ENCODE measurements at places on chromosomes 2 and 18. TPM values are rescaled to one million over a fixed set of nuclear protein-coding genes. Genes with fewer than 3 reads are reported as not detected.
A peak's percentile ranks its signal among the peaks of the same experiment; 100 is the strongest.

The ZNF892 gene
- 4.2 TPM for total RNA-seq

- no peak overlapping the region for H3K4me3 ChIP-seq
- H3K27ac ChIP-seq, result no peak overlapping the region
- H3K27me3 ChIP-seq, result no peaks in the 10 kb centered on the region
- no peak for DNase-seq
- H3K36me3 ChIP-seq, result no peaks in the 10 kb centered on the region
Measured at GRCh38 chr2:83068714-83069113, 1390.4 kb downstream of the SUCLG1 start.

DNA sequence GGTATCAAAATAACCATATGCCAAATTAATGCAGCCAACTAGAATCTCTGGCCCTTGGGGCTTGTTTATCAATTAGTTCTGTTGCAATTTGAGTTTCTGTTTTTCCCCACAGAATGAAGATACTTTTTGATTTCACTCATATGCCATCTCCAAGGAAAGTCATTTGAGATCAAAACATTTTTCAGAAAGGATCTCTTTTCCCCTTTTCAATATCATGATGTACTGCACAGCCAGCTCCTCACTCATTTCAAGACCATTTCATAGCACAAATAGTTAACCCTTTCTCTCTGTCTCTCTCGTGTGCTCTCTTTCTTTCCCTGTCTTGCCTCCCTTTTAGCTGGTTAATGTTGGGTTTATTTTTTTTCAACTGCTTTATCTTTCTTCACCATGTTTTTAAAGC, 387.3 kb downstream of the STK39 start:
- no peak overlapping the region for H3K4me3 ChIP-seq
- no peaks in the 10 kb centered on the region for H3K27me3 ChIP-seq
- H3K27ac ChIP-seq, result no peak overlapping the region
- no peaks in the 10 kb centered on the region for H3K4me1 ChIP-seq

DNA sequence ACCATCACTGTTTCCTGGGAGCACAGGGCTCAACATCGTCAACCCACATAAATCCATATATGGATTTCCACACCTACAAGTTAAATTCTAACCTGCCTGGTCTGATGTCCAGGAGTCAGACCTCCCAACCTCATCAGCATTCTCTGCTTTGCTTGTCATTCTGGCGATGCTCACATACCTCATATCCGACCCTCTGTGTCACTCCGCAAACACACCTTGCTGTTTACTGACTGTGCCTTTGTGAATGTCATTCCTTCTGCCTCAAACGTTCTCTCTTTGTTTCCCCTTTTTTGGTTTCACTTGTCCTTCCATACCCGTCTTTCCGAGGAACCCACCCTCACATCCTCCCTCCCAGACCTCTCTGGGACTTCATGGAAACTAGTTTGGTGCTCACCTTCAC, 187.1 kb downstream of the ACTR3 start:
- no peaks in the 10 kb centered on the region for H3K36me3 ChIP-seq
- no peaks in the 10 kb centered on the region for H3K27me3 ChIP-seq
- DNase-seq, result no peak
- H3K4me1 ChIP-seq, result no peaks in the 10 kb centered on the region
- H3K4me3 ChIP-seq, result no peak overlapping the region
- no peak overlapping the region for H3K27ac ChIP-seq

DNA sequence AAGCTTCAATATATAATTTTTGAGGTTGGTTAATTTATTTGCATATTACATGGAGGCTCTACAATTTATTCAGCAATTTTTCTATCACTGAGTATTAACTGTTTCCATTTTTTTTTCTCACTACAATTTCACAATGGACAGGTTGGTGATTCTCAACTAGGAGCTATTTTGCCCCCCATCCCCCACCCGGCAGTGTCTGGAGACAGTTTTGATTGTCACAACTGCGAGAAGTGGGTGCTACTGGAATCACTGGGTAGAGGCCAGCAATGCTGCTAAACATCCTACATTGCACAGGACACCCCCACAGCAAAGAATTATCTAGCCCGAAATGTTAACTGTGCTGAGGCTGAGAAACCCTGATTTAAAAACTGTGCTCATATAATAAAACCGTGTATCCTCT, 82.6 kb downstream of the CCDC93 start:
- no peaks in the 10 kb centered on the region for H3K4me1 ChIP-seq
- H3K36me3 ChIP-seq, result peaks cover 8% of the 10 kb centered on the region
- no peak overlapping the region for H3K4me3 ChIP-seq
- no peaks in the 10 kb centered on the region for H3K27me3 ChIP-seq

DNA sequence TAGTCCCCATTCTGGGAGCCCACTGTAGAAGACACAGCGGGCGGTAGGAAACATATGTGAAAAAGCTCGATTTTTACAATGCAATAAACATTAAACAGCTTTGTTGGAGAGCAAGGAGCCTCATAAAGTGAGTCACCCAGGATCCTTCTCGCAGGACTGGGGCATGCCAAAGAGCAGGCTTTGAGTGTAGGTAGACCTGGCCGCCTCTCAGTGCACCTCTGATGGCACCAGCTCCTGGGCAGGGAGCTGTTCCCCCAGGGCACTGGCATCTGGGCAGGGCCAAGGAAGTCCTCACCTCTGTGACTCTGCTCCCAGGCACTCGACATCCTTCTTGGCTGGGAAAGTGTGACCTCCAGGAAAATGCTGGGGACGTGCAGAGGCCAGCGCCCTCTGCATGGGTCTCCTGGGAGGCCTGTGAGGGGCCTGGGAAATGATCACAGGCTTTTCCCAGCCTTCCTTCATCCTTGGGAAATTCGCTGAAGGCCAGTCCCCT, 94.2 kb downstream of the POLR1A start:
- DNase-seq, result no peak
- no peak overlapping the region for H3K27ac ChIP-seq
- no peaks in the 10 kb centered on the region for H3K27me3 ChIP-seq
- no peak overlapping the region for H3K4me3 ChIP-seq
- H3K4me1 ChIP-seq, result no peaks in the 10 kb centered on the region

DNA sequence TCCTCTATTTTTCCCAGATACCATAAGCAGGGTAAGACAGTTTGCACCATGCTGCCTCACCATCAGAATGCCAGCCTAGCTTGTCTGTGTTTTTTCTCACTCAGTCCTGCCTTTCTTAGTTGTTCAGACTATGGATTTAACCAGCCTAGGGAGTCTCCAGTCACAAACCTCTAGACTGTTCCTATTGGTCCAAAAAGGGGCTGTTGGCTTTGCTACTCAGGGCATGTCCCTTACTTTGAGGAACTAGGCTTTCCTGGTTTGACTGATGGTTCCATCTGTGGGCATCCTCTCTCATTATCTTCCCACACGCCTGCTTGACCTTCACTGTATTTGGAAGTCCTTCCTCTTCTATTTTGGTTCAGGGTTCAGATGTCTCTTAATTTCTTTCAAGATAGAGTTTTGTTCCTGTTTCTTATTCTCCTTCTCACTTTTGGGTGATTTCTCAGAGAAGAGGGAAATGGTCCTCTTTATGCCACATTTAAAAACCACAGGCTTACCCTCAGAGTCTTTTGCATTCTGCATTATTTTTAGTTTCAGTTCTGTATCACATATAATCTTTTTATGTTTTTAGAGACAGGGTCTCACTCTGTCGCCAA, 31.3 kb upstream of the TMEM131 start:
- no peak overlapping the region for H3K27ac ChIP-seq
- no peaks in the 10 kb centered on the region for H3K27me3 ChIP-seq
- H3K4me1 ChIP-seq, result no peaks in the 10 kb centered on the region
- no peak overlapping the region for H3K4me3 ChIP-seq
- no peak for DNase-seq

The SAG gene
- not detected for total RNA-seq

The IL36B gene
- total RNA-seq, result 1.5 TPM

DNA sequence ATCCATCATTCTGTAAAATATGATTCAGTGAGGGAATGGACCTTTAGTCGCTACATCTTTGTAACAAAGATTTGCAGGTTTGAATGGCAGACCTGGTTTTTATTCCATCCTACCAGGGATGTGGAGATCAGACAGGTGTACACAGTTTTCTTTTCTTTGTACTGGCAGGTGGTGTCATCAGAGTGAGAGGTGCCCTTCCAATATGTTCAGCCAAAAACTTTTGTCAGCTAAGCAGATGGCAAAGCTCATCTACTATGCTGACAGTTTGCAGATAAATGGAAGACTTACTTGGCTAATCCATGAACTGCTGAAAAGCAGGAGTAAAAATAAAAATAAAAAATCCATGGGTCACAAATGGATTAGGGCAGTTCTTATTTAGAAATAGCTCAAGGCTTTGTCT, 185.5 kb upstream of the DOK6 start:
- no peak overlapping the region for H3K27ac ChIP-seq
- H3K4me3 ChIP-seq, result no peak overlapping the region

The CYP27A1 gene
- total RNA-seq, result 3.5 TPM

DNA sequence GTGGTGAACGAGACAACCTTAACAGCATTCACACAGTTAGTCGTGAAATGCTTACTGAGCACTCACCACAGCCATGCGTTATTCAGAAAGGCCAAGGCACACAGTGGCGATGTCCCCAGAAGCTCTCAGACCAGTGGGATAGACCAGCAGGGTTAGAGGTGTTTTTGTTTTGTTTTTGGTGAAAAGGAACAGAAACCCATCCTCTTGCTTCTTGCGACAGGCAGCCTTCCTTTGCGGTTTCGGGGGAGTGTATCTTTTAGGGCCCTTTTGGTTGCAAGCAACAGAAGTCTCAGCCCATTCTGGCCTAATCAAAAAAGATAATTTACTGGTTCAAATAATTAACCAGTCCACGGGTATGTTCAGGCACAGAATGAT, 4.7 kb downstream of the GNLY start:
- H3K4me3 ChIP-seq, result no peak overlapping the region
- H3K27me3 ChIP-seq, result no peaks in the 10 kb centered on the region
- H3K36me3 ChIP-seq, result no peaks in the 10 kb centered on the region
- H3K4me1 ChIP-seq, result no peaks in the 10 kb centered on the region

DNA sequence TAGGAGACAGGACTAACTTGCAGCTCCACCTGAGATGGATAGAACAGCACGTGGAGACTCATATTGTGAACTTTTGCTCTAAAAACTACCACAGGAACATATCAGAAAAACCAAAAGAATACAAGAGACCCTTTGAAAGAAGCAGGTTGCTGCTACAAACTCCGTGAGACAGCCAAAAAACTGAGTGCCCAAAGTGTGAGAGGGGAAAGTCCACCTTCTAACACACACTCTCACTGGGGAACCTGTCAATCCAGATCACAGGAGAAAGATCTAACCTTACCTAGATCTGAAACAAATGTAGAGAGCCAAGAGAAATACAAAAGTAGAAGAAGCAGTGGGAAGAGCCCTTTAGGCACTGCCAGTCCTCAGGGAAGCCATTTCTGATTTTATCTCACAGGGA, 46.3 kb upstream of the SPOPL start:
- DNase-seq, result no peak
- no peaks in the 10 kb centered on the region for H3K27me3 ChIP-seq
- H3K4me1 ChIP-seq, result no peaks in the 10 kb centered on the region
- no peak overlapping the region for H3K4me3 ChIP-seq
- no peak overlapping the region for H3K27ac ChIP-seq
- no peaks in the 10 kb centered on the region for H3K36me3 ChIP-seq

- H3K36me3 ChIP-seq, result no peaks in the 10 kb centered on the region
- H3K4me3 ChIP-seq, result no peak overlapping the region
- no peak overlapping the region for H3K27ac ChIP-seq
- no peaks in the 10 kb centered on the region for H3K4me1 ChIP-seq
Measured at GRCh38 chr18:79604205-79604912, 75.2 kb upstream of the CTDP1 start.

- H3K4me1 ChIP-seq, result no peaks in the 10 kb centered on the region
- no peak for DNase-seq
- H3K27ac ChIP-seq, result no peak overlapping the region
- no peaks in the 10 kb centered on the region for H3K27me3 ChIP-seq
Measured at GRCh38 chr2:199273042-199273511, 184.7 kb downstream of the SATB2 start.

The SLC5A7 gene
- total RNA-seq, result not detected

The ABCB11 gene
- not detected for total RNA-seq

GRCh38 chr2:62293490-62294271, 97.8 kb downstream of the B3GNT2 start:
- H3K27ac ChIP-seq, result peak overlapping the region; percentile 83
- peak overlapping the region; percentile 20 for H3K4me3 ChIP-seq
- H3K36me3 ChIP-seq, result no peaks in the 10 kb centered on the region
- H3K27me3 ChIP-seq, result no peaks in the 10 kb centered on the region
- DNase-seq, result no peak

GRCh38 chr2:199968126-199968525, 12.7 kb downstream of the MAIP1 start:
- no peak overlapping the region for H3K27ac ChIP-seq
- no peaks in the 10 kb centered on the region for H3K4me1 ChIP-seq
- no peak overlapping the region for H3K4me3 ChIP-seq
- no peaks in the 10 kb centered on the region for H3K36me3 ChIP-seq
